NCI-H1436 treated with DMSO at 0.1 percent for 48 hours (cell line): ENCODE measurements at places on chromosomes 6 and 20.
A peak's percentile ranks its signal among the peaks of the same experiment; 100 is the strongest.

- no peak for DNase-seq
Observed at GRCh38 chr6:165849534-165850430, 186.7 kb upstream of the PDE10A start.

- DNase-seq: no peak
Observed at GRCh38 chr6:105109955-105110895, 69.6 kb downstream of the POPDC3 start.

- DNase-seq: no peak
Observed at GRCh38 chr6:8941577-8941976, 506.2 kb upstream of the SLC35B3 start.

DNA sequence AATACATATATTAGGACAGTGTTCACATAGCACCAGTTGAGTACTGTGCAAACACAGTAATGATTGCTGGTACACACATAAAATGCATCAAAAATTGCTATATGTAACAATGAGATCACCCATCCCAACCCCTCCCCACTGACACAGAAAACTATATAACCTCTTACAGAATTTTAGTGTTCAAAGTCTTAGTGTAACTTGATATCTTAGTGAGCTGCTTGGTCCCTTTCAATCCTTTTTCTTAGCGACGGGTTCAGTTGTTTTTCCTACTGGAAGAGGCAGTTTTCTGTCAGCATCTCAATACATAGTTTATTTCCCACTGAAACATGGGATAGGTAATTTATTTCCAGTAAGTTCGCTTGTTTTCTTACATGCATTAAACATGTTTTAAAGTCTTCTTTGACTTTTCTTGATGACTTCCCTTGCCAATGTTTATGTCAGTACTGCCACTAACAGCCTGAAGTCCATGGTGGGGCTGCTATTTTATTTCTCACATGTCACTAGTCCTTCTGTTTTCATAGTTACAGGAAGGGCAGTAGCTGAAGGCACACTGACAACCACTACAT, 96.4 kb upstream of the FOXC1 start:
- no peak for DNase-seq

- DNase-seq: peak; percentile 38
Observed at GRCh38 chr20:53865901-53866793, 204.2 kb downstream of the BCAS1 start.

GRCh38 chr6:155256122-155256795, 7.6 kb upstream of the CLDN20 start:
- DNase-seq: no peak

- no peak for DNase-seq
Observed at GRCh38 chr6:118712969-118713368, 61.6 kb upstream of the CEP85L start.

- DNase-seq: no peak
Observed at GRCh38 chr6:166848979-166849748, 107.2 kb downstream of the RNASET2 start.

GRCh38 chr6:11618533-11618932, 81.0 kb downstream of the TMEM170B start:
- no peak for DNase-seq

- DNase-seq: no peak
Observed at GRCh38 chr6:150991487-150991886, 126.0 kb downstream of the MTHFD1L start.

DNA sequence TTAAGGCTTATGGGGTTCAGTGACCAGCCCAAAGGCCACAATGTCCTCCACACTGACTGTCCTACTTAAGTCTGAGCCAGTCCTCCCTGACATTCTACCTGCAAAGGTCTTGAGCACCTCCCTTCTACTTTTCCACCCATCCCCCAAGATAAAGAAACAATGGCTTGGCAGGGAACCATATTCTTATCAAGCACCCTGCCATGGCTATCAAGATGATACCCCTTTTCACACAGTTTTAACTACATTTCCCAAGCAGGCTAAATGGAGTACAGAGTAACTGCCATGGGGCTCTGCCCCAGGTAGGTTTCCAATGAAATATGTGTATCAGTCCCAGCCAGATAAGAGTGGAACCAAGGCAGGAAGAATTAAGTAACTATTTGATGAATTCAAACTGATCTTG, 85.9 kb upstream of the MOCS1 start:
- DNase-seq: no peak

- DNase-seq: no peak
Observed at GRCh38 chr6:151876122-151876521, 68.6 kb downstream of the ESR1 start.

- no peak for DNase-seq
Observed at GRCh38 chr6:41917528-41917927, 3.4 kb downstream of the MED20 start.

DNA sequence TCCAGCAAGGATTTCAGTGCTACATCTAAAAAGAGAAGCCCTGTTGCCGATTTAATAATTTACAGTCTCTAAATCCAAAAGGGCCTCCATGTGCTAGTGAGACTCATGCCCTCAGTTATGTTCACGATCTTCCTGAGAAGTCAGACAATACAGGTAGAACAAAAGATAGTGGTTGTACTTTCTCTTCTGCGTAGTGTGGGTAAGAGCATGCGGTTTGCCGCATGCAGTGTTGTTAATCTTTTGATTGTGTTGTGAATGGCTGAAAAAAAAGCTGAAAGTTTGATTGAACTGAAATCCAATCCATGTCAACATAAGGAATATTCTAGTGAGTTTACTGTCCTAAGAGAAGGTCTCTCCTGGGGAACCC, 74.8 kb upstream of the AGPAT4 start:
- DNase-seq: no peak

DNA sequence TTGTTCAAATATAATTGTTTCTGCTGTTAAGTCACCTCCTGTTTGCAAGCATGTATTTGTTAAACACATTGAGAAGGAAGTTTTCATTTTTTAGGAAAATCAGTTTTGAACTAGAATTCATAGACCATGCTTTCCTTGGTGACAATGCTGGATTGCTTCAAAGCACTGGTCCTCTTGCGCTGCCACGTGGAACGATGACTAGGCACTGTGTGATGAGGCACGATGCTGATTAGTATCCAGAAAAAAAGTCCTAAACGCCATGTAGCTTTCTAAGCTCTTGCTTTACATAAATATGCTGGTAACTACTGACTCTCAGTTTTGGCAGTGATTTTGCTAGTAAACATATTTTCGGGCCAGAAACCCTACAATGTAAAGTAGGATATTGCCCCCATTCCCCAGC, 11.1 kb upstream of the EXOC2 start:
- no peak for DNase-seq

- DNase-seq: no peak
Observed at GRCh38 chr6:24630856-24631505, 15.0 kb downstream of the KIAA0319 start.

DNA sequence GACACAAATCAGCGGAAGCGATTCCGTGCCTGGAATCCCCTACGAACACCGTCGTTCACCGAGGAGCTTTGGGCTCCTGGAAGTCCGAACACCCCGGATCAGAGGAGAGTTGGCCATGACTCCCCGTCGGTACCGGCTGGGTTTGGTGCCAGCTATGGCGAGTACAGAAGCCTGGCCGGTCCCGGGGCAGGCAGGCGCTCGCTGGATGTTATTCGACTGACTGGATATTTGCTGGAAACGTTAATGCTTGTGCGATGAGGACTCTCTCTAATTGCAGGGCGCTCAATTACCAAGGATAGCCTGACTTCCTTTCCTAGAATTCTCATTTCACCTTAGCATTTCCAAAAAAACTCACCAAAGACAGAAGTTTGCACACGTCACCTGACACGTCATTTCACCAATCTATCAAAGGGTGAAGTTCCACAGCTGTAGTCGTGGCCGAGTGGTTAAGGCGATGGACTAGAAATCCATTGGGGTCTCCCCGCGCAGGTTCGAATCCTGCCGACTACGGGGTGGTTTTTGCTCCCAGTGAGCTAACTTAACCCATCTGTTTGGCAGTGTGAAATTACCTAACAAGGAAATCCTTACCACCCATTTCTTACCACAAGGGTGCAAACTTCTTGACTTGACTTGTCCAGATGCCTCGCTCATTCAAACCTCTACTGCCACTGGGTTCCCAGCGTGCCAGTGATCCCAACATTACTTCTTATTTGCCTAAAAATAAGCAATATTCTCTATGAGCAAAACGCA, 22.7 kb upstream of the ZNF184 start:
- DNase-seq: no peak

DNA sequence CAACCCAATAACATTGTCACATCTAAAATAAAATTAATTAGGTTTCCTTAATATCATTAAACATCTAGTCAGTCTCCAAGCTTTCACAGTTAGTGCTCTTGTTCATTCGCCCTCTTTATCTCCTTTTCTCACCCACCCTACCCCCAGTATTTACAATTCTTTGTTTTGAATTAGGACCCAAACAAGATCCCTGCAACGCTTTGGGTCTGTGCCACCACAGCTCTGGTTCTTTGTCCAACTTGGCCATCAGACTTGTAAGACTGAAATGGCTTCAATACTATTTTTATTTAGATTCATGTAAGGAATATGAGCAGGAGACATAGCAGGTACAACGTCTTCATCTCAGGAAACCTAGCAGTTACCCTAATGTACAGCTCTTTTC, 276.5 kb downstream of the CDKAL1 start:
- no peak for DNase-seq

- DNase-seq: no peak
Observed at GRCh38 chr6:88913471-88913870, 49.9 kb downstream of the RNGTT start.

DNA sequence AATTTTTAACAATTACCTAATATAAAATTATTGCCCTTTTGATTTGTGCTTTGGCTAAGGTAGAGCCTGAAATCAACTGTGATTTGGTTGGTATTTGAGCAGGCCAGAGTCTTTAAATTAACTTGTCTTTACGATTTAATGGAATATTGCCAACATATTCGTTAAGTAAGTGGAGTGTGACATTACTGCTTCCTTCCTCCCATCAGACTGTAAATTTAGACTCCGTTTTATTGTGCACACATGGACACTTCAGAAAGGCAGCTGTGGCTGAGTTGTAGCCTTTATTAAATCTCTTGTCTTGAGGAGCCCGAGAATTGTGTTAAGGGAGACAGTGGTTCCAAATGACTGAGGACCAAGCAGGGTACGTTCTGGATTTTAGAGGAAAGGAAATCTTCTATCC, 57.4 kb downstream of the CAP2 start:
- DNase-seq: no peak

- DNase-seq: no peak
Observed at GRCh38 chr6:157385482-157385881, 4.5 kb downstream of the ZDHHC14 start.

GRCh38 chr20:32513031-32513866, 71.9 kb downstream of the NOL4L start:
- no peak for DNase-seq

DNA sequence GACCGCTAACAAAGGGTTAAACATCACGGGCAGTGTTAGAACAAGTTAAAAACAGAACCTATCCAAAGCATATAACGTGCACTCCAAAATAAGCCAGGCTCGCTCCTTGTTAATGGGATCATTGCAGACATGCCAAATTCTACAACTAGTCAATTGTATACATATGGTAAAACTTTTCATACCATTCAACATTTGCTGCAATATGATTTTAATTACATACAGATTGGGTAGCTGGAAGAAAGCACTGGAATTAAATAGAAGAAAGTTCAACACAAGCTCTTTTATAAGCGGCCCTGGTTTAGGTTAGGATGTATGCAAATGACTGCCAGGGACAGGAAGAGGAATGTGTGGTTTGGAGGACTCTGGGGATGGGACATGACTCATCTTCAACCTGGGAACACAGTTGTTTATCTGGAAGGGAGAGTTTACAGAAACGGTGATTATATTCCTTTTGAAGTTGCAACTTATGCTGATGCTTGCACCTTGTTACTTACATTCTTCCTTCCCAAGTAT, 62.5 kb upstream of the TIAM2 start:
- no peak for DNase-seq

DNA sequence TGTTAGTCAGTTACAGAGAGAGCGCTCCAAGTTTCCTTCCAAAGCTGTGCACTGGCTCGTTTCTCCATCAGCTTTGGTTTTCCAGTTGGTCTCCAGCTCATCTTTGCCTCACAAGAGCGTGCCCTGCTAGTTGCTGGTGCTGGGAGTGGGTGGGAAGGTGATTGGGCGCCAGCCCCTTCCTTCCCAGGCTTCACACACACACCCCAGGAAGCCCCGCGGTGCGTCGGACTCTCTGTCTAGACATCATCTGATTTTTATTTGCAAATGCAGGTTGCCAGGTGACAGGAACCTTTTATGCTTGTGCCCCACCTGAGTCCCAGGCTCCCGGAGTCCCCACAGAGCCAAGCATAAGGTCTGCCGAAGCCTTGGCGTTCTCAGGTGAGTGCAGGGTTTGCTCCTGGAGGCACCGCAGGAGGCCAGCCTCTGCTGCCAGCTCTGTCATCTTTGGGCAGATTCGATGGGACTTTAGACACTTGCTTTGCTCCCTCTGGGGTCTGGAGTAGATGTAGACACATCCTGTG, 7.1 kb downstream of the IRF4 start:
- DNase-seq: no peak

DNA sequence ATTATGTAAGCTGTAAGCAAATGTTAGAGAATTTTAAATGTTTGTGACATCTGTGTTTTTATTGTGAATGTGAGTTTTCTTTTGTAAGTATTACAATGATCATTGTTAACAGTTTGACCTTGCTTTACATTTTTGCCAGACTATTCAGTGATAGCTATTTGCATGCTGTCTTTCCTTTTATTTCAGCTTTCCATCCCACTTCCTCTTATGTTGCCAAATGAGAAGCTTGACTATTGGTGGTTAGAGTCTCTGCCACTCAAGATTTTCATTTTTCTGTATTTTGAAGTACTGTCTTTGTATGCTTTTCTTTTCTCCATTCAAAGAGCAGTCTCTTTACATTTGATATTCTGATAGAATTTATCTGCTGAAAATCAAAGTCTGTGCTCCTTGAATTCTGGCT, 104.1 kb downstream of the PRIM2 start:
- no peak for DNase-seq

DNA sequence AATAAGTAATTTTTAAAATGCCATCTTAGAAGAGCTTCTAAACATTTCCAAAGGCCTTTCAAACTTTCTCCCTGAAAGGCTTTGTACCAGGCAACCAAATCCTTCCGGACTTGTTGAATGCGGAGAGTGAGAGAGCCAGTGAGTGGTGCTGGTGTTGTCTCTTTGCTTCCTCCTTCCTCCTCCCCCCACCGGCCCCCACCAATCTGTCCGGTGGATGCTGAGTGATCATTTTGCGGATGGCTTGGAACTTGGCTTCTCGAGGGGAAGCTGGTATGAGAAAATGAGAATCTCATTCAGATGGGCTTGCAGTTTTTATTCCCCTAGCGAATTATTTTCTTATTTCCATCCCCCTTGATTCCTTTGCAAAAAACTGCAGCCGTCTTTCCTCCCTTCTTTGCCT, 97.3 kb downstream of the ANKRD60 start:
- DNase-seq: no peak

DNA sequence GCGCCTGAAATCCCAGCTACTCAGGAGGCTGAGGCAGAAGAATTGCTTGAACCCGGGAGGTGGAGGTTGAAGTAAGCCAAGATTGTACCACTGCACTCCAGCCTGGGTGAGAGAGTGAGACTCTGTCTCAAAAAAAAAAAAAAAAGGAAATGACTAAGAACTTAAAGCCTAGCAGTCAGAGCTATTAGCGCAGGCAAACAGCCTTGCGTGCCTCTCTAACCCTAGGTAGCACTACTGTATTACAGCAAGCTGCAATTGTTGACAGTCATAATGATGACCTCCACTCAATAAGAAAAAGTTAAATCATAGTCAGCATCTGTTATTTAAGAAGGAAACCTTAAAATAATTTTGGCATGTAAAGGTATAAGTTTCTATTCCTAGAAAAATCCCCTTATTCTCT, 14.4 kb downstream of the GSS start:
- DNase-seq: no peak
